ENCODE measurements at places on chromosomes 6 and 20.

DNA sequence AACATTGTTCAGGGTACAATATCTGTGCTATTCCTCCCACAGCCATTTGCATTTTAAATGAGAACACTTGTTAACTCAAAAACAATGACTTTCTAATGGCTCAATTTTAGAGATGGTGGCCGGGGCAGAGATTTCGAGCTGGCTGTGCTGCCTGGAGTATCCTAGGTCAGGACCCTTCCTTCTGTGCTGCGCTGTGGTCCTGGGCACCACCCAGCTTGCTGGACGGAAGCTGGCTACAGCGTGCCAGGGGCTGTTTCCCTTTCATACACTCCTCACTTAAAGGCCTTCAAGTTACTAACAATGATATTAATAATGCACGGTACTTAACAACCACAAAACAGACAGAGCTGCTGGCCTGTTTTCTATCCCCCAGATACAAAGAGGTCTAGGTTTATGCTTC lies 194.4 kb upstream of the CST7 start:
- DNase-seq = no peak

- DNase-seq = peak; percentile 90
These were observed 30.1 kb downstream of the PRPH2 start for GRCh38 chr6:42692137-42692911.

- no peak for DNase-seq
These were observed 24.9 kb upstream of the PHACTR2 start for GRCh38 chr6:143652841-143653331.

DNA sequence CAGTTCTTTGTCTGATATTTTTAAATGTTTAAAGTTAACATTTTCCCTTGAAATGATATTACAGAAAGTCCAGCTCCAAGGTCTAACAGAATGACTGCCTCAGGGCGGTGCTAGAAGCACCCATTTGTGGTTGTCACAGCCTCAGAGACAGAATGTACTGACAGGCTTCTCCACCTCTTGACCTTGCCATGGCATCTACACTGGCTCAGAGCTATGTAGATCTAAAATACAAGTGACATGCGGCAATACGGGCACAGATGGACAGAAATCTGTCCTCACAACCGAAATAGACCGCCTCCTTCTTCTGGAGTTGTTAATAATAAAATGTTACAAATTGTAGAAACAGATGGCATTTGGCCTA lies 167.2 kb upstream of the THEMIS start:
- DNase-seq = no peak

- peak; percentile 29 for DNase-seq
These were observed 16.8 kb upstream of the BNIP5 start for GRCh38 chr6:36353411-36353915.

GRCh38 chr6:47836046-47836445 lies 54.2 kb downstream of the OPN5 start:
- DNase-seq = no peak

GRCh38 chr6:118589649-118590365 lies 41.7 kb downstream of the PLN start:
- no peak for DNase-seq

DNA sequence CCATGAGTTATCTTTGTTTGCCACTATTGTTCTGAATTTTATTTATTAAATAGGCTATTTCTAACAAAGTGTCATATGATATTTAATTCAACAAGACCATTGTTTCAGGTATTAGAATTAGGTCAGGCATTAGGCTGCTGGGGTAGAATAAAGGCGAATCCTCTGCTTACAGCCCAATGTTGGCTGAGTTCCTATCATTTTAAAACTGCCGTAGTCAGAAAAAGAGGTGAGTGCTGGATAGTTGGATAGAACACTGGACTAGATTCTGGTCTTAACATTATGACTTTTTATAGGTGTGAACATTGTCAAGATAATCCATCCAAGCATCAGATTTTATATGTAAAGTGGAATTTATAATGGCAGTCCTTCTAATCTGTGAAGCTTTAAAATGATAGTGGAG lies 6.3 kb downstream of the RIMS1 start:
- no peak for DNase-seq

- DNase-seq = no peak
These were observed at the start of gene HSPA12B for GRCh38 chr20:3732327-3733118. Gene HSPA12B (plus strand): TSS chr20:3732685. CDS start chr20:3738675, 5,990 bp downstream.

GRCh38 chr20:38369389-38369788 lies 23.1 kb downstream of the LBP start:
- DNase-seq = peak; percentile 25

- no peak for DNase-seq
These were observed 6.2 kb downstream of the GUCA1A start for GRCh38 chr6:42179261-42179944.

GRCh38 chr6:107490566-107491137 lies 735 bp downstream of the SOBP start:
- DNase-seq = no peak

GRCh38 chr6:127952831-127953230 lies 52.0 kb upstream of the THEMIS start:
- peak; percentile 11 for DNase-seq

DNA sequence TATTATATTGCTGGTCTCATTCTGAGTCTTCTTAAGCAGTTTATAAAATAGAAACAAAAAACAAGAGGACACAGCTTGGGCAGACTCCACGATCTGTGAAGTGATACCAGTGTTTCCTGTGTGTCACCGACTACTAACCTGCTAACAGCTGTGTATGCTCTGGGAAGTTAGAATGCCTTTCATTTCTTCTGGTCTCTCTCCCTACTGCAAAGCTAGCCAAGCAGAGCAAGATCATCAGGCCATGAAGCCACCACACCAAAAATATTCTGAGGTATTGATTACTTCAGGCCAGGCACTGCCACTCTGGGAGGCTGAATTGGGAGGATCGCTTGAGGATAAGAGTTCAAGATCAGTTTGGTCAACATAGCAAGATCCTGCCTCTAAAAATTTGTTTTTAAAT lies 46.9 kb upstream of the SMIM29 start:
- peak; percentile 28 for DNase-seq

DNA sequence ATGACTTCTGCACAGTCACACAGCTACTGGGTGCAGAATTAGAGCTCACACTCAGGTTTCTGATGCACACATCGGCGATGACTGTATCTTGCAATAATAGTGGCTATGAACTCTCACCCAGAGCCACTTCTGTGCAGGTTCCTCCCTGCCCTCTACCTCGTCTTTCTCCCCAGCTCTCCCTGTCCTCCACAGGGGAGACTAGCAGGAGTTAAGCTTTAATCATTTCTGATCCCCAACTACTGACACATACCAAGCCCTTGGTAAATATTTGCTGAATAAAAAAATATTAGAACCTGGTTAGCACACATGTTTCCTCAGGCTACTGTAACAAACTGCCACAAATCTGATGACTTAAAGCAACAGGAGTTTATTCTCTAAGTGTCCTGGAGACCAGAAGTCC lies 222.7 kb upstream of the FOXA2 start:
- no peak for DNase-seq

GRCh38 chr6:8441452-8441851 lies 6.1 kb upstream of the SLC35B3 start:
- DNase-seq = no peak

- no peak for DNase-seq
These were observed 576.6 kb downstream of the PTPRT start for GRCh38 chr20:42613076-42613475.

DNA sequence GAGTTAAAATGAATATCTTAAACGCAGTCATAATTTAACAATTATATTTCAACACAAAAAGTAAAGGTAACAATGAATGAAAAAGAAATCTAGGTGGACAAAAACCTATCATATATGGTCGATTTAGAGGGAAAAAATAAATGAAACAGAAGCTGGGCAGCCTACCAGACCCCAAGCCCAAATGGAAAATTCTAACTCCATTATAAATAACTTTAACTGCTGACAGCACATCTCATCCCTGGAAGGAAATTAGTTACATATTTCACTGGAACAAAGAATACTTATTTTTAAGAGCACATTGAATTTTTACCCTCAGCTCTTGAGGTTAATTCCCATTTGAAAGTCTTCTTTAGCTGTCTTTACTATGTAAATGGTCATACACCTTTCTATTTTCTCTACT lies 39.1 kb downstream of the COL12A1 start:
- DNase-seq = no peak

DNA sequence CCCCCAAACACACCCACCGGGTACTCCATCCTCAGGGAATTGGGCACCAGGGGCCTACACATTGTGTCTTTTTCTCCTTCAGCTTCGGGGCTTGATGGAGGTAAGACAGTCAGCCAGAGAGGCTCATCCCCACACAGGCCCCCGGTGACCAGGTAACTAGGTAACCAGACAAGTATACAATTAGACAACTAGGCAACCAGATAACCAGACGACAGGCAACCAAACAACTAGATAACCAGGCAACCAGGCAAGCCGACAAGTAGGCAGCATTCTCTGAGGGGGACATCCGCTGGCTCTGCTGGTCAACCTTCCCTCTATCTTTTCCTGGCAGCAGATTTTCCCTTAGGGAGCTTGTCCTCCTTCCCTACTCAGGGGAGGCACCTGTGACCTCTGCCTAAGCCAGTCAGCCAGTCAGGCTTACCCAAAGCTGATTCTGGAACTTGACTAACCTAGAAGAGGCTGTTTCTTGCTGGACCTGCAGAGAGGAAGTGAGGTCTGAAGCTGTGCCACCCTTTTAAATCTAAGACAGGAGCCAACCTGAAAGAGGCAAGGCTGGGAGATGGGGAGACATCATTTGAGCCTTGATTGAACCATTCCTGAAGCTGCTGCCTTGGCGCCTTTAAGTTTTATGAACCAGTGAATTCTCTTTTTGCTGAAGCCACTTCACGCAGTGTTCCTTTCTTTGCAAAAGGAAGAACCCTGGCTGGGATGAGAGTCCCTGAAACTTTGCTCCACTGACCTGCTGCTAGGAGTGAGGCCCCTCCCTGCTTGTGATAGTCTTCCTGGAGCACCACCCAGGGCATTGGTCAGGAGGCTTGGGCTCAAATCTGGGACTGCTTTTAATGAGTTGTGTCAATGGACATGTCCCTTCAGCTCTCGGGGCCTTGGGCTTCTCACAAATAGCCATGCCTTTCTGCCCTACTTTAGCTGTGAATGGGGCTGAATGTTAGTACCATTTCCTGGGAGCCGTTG lies 96.4 kb upstream of the RNF24 start:
- no peak for DNase-seq

DNA sequence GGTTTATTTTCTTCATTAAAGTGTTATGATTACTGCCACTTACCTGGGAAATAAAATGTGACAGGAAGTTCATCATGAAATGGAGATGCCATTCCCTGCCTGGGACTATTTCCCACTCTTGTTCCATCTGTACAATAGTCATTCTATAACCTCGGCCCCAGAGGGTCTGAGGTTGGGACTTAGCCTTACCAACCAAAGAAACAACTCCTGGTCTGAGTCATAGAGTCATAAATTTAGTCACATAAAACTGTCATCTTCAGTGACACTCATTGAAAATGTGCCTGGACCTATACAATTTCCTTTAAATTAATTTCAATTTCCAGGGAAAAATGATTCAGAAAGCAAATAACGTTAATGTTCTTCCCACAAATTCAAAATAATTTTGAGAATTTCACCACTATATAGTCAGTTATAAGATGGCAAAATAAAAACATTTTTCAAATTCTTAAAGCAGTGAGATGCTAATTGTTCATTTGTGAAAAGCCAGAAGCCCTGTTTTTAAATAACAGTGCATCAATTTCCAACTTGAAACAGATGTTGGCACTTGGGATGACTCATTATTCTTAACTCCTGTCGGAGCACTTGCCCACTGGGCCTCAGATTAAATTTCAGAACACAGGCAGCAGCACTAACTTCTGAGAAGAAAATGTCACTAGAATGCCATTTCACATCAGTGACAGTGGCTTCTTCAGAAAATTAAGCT lies 201.2 kb upstream of the SMLR1 start:
- peak; percentile 41 for DNase-seq

DNA sequence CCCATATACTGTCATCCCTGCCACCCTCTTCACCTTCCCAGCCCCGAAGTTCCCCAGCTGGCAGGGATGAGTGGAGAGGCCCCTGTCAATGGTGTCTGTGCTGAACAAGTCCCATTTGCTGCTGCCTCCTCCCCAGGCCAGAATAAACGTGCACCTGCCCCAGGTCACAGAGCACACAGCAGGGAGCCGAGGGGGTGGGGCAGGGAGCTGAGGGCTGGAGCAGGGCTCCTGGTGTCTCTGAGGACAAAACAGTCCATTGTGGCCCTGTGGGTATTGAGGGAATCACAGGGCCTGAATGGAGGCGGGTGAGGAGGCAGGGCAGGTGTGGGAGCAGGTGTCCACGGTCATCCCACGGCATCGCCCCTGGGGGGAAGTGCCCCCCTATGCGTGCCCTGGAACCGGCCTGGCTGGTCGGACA lies 55.8 kb downstream of the SNAI1 start:
- DNase-seq = no peak

DNA sequence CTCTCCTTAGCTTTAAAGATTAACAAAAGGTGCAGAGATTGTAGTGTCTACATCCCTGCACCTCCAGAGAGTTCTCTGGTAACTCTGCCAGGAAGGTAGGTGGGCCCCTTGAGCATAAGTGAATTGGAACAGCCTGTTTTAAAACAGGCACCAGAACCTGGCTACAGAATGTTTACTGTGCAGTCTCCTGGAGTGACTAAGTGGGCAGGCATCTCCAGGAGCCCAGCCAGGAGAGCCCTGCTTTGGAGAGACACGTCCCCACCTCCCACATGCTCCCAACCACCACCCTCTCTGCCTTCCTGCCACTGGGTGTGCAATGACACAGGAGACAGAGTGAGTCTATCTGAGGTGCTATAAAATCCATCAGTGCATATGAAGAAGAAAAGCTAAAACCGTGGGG lies 110.3 kb upstream of the EYA4 start:
- DNase-seq = peak; percentile 30

DNA sequence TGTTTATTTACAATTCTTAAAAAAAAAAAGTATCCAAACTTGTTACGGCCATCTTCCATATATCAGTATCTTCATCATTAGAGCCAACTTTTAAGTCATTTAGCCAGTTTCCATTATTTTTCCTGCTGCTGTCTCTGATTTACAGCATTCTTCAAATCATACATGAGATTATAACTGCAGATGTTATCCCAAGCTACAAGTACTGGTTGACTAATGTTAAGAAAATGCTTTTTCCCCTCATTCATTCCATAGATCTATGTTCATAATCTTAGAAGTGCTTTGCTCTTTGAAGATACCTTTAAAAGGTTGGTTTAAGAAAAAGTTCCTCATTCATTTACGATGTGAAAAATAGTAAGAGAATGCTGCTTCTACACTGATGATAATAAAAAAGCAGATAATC lies 158.7 kb downstream of the RNGTT start:
- no peak for DNase-seq

GRCh38 chr6:45618259-45618658 lies 240.5 kb upstream of the SUPT3H start:
- no peak for DNase-seq

- no peak for DNase-seq
These were observed 38.2 kb downstream of the JAG1 start for GRCh38 chr20:10635476-10636208.

- DNase-seq = peak; percentile 87
These were observed 41.3 kb downstream of the SPDEF start for GRCh38 chr6:34514593-34515472.

GRCh38 chr20:51608061-51608460 lies 65.5 kb upstream of the NFATC2 start:
- DNase-seq = no peak

GRCh38 chr6:132279592-132280139 lies 121.6 kb downstream of the MOXD1 start:
- DNase-seq = peak; percentile 78

Measured in cardiac fibroblast (primary cell).